ENCODE measurements at places on chromosomes 1 and 21.

DNA sequence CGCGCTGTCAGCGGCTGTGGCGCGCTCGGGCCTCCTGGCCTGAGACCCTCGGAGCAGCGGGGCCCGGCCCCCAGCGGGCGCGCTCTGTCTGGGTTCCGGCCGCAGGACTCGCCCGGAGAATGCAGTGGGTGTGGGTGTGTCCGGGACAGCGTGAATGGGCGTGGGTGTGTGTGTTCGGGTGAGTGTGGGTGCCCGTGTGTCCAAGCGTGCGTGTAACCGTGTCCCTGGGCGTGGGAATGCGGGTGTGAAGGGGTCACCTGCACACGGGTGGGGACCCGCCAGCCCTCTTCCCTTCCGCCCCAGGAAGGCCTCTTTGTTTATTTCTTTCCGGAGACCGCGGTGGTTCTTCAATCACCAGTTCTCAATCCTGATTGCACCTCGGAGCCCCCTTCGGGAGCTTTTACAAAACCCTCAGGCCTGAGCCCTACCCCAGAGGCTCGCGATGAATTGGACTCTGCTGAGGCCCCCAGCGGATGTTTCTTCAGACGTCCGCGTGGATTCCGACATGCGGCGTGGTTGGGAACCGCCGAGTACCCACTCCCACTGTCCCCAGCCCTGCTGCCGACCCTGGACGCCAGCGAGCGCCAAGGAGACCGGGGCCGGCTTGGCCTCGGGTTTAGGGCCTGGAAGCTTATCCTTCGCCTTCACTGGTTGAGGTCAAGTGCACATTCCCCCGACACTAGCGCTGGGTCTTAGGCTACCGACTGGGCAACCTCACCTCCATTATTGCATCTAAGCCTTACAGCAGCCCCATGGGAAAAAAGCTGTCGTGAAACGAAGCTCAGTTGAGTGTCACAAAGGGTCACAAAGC lies 19.3 kb downstream of the SERTAD4 start:
- DNase-seq, result no peak

- DNase-seq, result no peak
Observed at GRCh38 chr1:70809069-70809468, 238.5 kb downstream of the PTGER3 start.

DNA sequence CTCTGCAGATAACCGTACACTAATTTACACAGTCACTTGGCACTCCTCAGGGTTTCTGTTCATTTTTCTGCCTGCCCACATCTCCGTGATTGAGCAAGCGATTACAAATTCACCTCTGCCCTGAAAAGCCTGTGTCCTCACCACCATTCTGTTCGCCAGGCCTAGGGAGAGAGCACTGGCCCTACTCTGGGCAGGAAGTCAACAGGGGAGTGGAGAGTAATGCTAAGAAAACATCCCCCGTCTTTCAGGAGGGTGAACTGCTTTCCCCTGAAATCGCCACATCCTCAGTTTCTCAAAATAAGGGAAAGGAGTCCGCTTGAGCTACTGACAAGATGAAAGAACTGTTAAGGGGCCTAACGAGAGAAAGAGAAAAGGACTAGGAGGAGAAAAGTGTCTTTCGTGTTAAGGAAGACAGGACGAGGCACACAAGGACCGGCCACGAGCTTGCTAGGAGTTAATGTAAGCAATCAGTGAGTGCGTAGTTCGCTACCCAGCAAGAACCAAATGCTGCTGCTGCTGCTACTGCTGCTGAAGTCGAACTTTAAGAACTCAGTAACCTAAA lies 632 bp downstream of the PEX19 start:
- DNase-seq, result no peak

- no peak for DNase-seq
Observed at GRCh38 chr1:45999507-45999906, 132.9 kb downstream of the PIK3R3 start.

DNA sequence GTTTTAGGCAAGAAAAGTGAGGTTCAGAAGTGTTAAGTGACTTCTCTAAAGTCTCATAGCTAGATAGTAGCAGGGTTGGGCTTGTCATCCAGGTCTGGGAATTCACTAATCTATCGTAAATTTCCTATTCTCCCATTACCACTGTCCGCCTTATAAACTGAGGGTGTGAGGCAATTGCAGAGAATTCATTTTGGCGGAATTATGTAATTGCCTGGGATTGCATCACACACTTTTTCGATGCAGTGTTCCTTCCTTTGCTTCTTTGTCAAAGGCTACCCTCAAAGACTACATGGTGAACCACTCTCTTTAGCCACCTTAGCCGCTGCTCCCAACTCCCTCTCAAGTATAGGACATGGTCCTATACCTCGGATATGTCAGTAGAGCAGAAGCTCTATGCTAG lies 19.1 kb downstream of the SELP start:
- DNase-seq, result no peak

GRCh38 chr1:203084588-203085527 lies 954 bp downstream of the MYOG start:
- DNase-seq, result no peak

DNA sequence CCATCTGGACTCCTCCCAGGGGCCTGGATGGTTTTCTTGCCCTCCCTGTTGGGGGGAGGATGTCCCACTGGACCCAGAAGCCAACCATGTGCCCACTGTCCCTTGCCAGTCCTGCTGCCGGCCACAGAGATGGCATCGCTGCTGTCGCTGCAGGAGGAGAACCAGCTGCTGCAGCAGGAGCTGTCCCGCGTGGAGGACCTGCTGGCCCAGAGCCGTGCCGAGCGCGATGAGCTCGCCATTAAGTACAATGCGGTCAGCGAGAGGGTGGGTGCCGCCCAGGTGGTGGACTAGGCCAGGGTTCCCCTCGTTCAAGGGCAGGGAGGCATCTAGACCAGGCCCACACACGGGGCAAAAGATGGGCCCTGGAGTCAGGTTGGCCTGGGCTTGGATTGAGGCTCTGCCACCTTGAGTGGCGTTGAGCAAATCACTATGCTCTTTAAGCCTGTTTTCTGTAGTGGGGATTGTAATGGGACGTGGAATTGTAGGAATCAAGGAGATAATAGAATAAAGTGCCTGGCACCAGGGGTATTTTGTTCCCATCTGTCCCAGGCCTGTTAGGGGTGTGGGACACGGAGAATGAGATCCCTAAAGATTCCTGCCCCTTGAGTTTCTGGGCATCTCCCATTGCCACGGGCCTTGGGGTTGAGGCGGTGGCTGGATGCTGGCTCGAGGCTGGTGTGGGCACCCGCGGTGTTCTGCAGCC lies 2.6 kb downstream of the CROCC start:
- no peak for DNase-seq

GRCh38 chr1:64098436-64098835 lies 105.0 kb upstream of the UBE2U start:
- no peak for DNase-seq

DNA sequence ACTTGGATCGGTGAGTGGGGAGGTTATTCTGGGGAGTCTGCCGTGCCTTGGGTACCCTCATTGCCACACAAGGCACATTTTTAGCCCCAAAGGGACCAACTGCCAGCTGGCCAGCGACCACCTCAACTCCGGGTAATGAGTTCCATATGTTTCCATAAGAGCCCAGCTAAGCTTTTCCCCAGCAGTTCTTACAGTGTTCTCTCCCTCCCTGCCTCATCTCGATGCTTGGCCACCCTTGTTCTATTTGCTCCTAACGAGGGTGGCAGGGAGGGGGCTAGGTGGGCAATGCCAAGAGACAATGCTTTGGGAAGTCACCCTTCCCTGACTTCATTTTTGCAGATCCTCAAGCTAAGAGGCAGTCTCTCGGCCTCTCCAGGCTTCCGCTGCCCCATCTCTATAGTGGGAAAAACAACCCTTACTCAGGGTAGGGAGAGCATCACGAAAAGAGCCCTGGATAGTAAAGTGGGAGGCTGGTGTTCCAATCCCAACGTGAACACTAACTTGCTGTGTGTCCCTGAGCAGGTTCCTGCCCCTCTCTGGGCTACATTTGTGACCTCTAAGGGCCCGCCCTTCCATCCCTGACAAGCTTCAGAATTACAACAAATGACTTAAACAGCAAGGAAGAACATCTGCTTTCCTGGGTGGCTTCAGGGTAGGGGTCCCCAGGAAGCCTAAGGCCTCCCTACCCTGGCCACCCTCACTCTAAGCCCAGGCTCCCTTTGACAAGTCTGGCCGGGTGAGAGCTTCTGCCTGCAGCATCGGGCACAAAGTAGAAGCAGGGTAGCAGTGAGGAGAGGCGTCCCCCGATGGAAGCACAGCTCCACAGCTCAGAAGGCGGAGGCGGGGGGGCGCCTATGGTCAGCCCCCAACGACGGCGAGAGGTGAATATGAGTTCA lies 5.8 kb downstream of the ID3 start:
- no peak for DNase-seq

GRCh38 chr1:160083968-160084770 lies 2.8 kb downstream of the KCNJ9 start:
- DNase-seq, result peak; percentile 56

DNA sequence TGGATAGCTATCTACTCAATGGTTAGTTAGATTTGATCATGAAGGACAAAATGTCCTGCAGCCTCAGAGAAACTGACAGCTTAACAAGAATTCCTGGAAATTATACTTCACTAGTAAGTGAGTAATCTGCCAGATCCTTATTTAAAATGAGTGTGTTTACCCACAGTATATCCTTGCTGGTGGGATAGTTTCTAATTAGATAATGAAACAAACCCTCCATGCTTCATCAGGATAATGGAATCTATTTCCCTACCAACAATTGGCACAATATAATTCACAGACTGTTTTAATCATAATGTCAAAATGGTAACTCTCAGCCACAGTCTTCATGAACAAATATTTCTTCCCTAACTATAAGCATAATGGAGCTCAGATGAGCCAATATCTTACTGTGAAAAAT lies 239.4 kb upstream of the ST6GALNAC5 start:
- DNase-seq, result no peak

DNA sequence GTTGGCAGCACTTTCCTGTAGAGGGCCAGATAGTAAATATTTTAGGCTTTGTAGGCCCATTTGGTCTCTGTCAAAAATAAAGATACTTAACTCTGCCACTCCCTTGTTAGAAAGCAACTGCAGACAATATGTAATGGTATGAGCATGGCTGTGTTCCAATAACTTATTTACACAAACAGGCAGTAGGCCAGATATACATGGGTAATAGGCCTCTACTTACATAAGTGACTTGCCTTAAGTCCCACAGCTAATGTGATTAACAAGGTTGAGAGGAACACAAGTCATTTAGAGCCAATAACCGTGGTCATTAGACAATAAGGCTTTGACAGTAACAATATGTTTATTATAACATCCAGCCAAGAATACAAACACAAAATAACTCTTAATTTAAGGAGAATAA lies 17.4 kb downstream of the CCT8 start:
- DNase-seq, result no peak

- no peak for DNase-seq
Observed at GRCh38 chr1:205477759-205478247, 22.0 kb upstream of the BLACAT1 start.

DNA sequence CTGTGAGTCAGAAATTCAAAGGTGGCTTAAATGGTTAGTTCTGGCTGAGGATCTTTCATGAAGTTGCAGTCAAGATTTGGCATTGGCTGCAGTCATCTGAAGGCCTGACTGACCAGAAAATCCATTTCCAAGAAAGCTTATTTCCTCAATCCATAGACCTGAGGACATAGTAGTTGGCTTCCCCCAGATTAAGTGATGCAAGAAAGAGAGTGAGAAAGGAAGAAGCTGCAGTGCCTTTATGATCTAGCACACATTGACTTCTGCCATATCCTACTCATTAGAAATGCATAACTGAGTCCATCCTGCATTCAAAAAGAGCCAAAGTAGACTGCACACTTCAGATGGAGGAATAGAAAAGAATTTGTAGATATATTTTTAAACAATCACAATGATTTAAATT lies 222.6 kb downstream of the COL24A1 start:
- DNase-seq, result no peak

DNA sequence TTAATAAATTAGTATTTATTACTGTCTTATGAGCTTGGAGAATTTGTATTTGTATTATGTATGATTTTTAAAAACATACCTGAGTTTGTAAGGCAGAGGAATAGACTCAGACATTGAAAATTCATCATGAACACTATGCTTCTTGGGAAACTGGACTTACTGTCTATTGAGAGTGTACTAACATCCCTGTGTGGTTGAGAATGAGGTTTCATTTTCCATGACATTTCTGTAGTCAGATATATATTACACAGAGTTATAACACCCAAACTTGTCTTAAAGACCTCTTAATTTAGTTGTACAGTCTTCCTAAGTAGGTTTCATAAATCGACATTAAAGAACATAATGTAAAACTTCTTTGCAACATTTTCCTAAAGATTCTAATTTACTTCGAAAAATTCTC lies 30.0 kb downstream of the PPP2R5A start:
- DNase-seq, result no peak

- DNase-seq, result no peak
Observed at GRCh38 chr21:45455674-45456583, 51.0 kb downstream of the COL18A1 start.

DNA sequence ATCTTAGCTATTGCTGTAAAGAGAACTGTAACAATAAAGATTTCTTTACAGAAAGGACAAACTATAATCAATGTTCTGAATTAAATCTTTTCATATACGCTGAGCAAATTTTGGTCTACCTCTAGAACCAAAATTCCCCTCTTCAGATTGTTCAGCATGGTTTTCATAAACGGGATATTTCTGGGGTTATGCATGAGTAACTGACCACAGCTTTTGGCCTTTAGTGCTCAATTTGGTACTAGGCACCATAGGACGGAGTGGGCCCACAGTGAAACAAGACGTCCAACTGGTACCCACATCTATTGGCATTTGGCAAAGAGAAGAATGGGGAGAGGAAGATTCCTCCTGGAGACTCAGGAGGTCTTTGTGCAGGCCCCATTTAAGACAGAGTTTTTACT lies 184.5 kb downstream of the TGFBR3 start:
- DNase-seq, result no peak

DNA sequence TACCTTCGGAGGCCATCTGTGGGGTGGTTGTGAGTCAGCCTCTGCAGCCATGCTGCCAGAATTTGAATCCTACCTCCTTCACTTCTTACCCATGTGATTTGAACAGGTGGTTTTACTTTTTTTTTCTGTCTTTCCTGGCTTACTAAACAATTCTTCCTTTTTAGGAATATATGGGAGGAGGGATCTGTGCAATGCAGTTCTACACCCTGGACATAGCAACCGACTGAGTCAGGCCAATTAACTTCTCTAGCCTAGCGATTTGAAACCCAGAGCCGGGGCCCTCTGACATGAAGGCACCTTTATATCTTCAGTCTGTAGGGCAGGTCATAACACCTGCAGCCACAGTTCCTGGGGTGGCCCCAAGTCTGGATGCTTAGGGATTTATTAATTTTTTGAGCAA lies 83.6 kb downstream of the ST6GALNAC3 start:
- no peak for DNase-seq

DNA sequence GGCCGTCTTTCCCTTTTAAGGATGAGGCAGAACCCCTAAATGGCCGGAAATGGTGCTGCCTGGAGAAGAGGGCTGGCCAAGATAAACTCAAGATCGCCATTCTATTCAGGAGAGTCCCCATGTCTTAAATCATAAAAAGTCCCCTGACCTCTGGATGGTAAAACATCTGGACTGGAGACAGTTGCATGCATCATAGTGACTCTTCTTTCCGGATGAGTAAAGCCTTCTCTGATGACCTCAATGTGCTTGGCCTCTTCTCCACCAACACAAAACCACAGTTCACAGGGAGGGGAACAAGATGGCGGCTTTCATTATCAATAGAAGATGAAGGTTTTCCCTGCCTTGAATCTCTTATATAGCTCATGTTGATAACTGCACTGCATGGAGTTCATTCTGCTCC lies 27.5 kb upstream of the H6PD start:
- DNase-seq, result no peak
